ENCODE measurements at places on chromosomes 5 and 9. TPM values are rescaled to one million over a fixed set of nuclear protein-coding genes. Genes with fewer than 3 reads are reported as not detected.

Gene PRR7
- total RNA-seq = 16.0 TPM

Gene IL5
- 1.3 TPM for total RNA-seq

Gene ZBTB34
- total RNA-seq = 7.1 TPM

Gene ARSK
- total RNA-seq = 6.4 TPM

Gene SLC35A4
- 69.3 TPM for total RNA-seq

Gene IL4
- 1.2 TPM for total RNA-seq

Gene SPINK5
- total RNA-seq = not detected

Gene BRD3
- total RNA-seq = 50.2 TPM

Gene ROPN1L
- total RNA-seq = 0.58 TPM

Gene IFNA2
- not detected for total RNA-seq

Gene SPATA24
- total RNA-seq = 3.5 TPM

Gene CREB3
- total RNA-seq = 30.7 TPM

Gene ARL14EPL
- not detected for total RNA-seq

Gene FOXD4L4
- total RNA-seq = 0.16 TPM

Gene NR2F1
- not detected for total RNA-seq

Gene OR1J2
- not detected for total RNA-seq

Gene HK3
- 0.46 TPM for total RNA-seq
